ENCODE measurements at places on chromosomes 5 and 9.
A peak's percentile ranks its signal among the peaks of the same experiment; 100 is the strongest.

- peak; percentile 27 for DNase-seq
Observed at GRCh38 chr5:180860273-180860886, 696 bp downstream of the ZFP62 start.

DNA sequence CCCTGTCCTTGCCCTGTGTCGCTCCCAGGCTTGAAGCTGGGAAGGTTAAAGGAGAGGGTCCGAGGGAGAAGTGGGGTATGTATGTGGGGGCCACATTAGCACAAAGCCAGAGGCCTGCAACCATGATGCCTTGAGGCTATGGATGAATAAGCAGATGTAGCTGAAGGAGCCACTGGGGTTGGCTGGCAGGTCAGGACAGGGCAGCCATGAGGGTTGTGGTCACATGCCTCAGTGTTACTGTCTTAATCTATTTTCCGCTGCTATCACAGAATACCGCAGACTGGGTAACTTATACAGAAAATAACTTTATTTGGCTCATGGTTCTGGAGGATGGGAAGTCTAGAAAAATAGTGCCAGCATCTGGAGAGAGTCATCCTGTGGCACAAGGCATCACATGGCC is 9.2 kb upstream of the GRHPR start:
- DNase-seq: no peak

- no peak for DNase-seq
Observed at GRCh38 chr9:118883411-118883810, 485.8 kb downstream of the BRINP1 start.

DNA sequence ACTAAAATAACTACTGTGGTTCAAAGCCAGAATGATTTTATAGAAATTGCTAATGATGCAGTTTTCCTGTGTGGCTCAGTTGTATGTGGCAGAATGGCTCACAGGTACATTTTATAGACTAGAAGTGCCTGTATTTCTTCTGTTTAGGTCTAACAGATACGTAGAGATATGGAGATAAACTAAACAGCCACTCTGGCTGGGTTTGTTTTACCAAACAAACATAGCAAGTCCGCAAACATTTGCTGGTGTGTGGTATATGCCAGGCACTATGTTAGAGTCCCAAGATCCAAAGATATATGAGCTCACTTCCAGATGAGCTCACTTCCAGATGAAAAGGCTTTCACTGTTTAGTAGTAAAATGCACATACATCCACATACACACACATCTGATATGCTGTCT is 24.4 kb downstream of the ADRB2 start:
- DNase-seq: no peak

GRCh38 chr5:100407053-100407452 is 128.1 kb upstream of the FAM174A start:
- DNase-seq: no peak
